Calu3 (cell line): ENCODE measurements at places on chromosomes 12 and 14. TPM values are rescaled to one million over a fixed set of nuclear protein-coding genes. Genes with fewer than 3 reads are reported as not detected.

Gene BDKRB2
- 0.27 and 0.28 TPM in 2 replicates for total RNA-seq

Gene KRT71
- not detected in 2 replicates for total RNA-seq

GRCh38 chr12:132603240-132604150, 6.9 kb downstream of the LRCOL1 start:
- H3K36me3 ChIP-seq = no peaks in the 10 kb centered on the region
- peaks cover 95% of the 10 kb centered on the region for H3K27me3 ChIP-seq
- no peak overlapping the region for H3K27ac ChIP-seq

GRCh38 chr14:55599250-55599879, 19.4 kb downstream of the KTN1 start:
- H3K36me3 ChIP-seq = peaks cover 6% of the 10 kb centered on the region
- H3K27me3 ChIP-seq = no peaks in the 10 kb centered on the region
- H3K27ac ChIP-seq = peak overlapping the region; percentile 39
- DNase-seq = peak; percentile 82
- H3K4me1 ChIP-seq = peaks cover 17% of the 10 kb centered on the region

DNA sequence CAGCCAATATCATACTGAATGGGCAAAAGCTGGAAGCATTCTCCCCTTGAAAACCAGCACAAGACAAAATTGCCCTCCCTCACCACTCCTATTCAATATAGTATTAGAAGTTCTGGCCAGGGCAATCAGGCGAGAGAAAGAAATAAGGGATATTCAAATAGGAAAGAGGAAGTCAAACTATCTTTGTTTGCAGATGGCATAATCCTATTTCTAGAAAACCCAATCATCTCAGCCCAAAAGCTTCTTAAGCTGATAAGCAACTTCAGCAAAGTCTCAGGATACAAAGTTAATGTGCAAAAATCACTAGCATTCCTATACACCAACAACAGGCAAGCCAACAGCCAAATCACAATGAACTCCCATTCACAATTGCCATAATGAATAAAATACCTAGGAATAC, 21.0 kb upstream of the ANP32D start:
- H3K27me3 ChIP-seq = peaks cover 50% of the 10 kb centered on the region
- H3K4me1 ChIP-seq = no peaks in the 10 kb centered on the region
- H3K27ac ChIP-seq = no peak overlapping the region

DNA sequence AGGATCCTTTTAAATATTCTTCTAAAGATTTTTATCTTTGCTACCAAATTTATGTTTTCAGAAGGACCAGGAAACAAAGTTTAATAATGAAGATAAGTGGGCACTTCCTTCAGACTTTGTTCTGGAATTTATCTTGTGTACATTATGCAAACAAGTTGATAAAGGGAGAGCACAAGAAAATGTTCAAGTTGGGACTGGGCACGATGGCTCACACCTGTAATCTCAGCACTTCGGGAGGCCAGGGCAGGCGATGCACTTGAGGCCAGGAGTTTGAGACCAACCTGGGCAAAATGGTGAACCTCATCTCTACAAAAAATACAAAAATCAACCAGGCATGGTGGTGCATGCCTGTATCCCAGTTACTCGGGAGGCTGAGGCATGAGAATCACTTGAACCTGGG, 4.6 kb downstream of the PLBD1 start:
- no peak overlapping the region for H3K4me3 ChIP-seq
- DNase-seq = no peak
- H3K36me3 ChIP-seq = peaks cover 44% of the 10 kb centered on the region
- H3K4me1 ChIP-seq = peaks cover 64% of the 10 kb centered on the region
- H3K27ac ChIP-seq = peak overlapping the region; percentile 75
- H3K27me3 ChIP-seq = no peaks in the 10 kb centered on the region

GRCh38 chr14:77306851-77307496, 13.7 kb downstream of the POMT2 start:
- H3K36me3 ChIP-seq = peaks cover 6% of the 10 kb centered on the region
- no peak for DNase-seq
- H3K27me3 ChIP-seq = no peaks in the 10 kb centered on the region
- H3K27ac ChIP-seq = no peak overlapping the region
- no peak overlapping the region for H3K4me3 ChIP-seq

- peak within 1 kb of the TSS; percentile 62 for H3K27ac ChIP-seq
- H3K4me1 ChIP-seq = peaks cover 29% of the 10 kb centered on the region
- DNase-seq = peak; percentile 32
- H3K36me3 ChIP-seq = peaks cover 43% of the 10 kb centered on the region
- H3K27me3 ChIP-seq = peaks cover 10% of the 10 kb centered on the region
Measured at GRCh38 chr12:53499266-53500141, at the start of gene MAP3K12. Gene MAP3K12 (minus strand): TSS chr12:53499458. CDS start chr12:53487391, 12,067 bp downstream.

DNA sequence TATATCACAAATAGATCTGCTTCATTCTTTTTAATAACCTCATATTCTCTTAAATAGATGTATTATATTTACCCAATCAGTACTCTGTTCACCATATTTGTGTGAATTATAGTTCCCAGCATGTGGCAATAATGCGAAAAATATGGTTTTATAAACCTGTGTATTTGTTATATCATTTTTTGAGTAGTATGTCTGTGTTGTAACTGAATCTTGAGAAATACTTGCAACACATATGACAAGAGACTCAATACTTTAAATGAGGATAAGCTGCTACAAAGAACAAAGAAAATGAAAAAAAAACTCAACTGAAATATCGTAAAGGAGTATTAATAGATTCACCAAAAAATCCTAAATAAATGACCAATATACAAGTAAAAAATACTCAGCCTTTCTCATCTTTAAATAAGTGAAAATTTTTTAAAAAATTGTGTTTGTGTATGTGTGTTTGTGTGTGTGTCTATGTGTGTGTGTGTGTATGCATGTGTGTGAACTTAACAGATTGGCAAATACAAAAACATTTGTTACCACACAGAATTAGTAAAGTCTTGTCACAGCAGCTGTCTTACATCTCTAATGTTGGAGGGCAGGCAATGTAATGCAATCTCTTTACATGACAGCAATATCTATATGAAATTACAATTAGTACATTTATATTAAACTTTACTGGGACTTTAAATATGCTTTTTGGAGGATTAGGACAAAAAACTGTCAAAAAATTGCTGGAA, 441.9 kb upstream of the MGAT4C start:
- DNase-seq = no peak
- H3K4me1 ChIP-seq = no peaks in the 10 kb centered on the region
- no peak overlapping the region for H3K27ac ChIP-seq
- H3K4me3 ChIP-seq = no peak overlapping the region

DNA sequence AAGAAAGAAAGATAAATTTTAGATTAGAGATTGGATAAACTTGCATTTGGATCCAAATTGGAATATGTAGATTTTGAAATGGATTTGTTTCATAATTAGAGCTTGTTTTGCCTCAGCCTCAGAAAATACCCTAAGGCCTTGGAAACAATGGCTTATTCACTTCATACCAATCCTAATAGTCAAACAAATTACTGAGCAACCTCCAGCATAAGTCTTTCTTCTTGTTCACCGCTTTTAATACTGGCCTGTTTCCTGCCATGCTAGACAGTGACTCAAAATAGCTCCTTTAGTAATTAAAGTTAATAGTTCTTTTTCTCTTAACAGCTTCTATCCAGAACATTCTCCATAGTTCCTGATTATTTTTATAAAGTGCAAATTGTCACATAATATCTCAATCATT, 110.9 kb upstream of the DNM1L start:
- H3K27me3 ChIP-seq = no peaks in the 10 kb centered on the region
- peaks cover 20% of the 10 kb centered on the region for H3K36me3 ChIP-seq
- no peak overlapping the region for H3K27ac ChIP-seq
- no peak overlapping the region for H3K4me3 ChIP-seq
- DNase-seq = no peak

GRCh38 chr14:53531156-53531555, 378.0 kb upstream of the DDHD1 start:
- no peak overlapping the region for H3K27ac ChIP-seq
- H3K27me3 ChIP-seq = peaks cover 8% of the 10 kb centered on the region
- H3K4me1 ChIP-seq = no peaks in the 10 kb centered on the region

DNA sequence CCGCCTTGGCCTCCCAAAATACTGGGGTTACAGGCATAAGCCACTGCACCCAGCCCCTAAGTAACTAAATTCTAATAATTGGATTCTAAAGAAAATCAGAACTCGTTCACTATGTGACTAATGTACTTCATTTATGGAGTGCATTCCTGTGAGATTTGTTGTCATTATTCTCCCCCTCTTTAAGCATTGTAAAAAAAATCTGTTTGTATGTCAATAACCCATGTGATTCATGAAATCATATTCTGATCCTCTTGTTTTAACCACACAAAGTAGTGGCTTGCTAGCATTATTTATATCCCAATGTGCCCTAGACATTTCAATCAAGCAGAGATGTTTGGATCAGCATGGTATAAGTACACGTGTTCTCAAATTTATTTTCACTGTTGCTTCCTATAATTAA, 78.2 kb upstream of the OSBPL8 start:
- H3K27me3 ChIP-seq = no peaks in the 10 kb centered on the region
- H3K4me3 ChIP-seq = no peak overlapping the region
- DNase-seq = no peak
- no peak overlapping the region for H3K27ac ChIP-seq
- H3K36me3 ChIP-seq = peaks cover 4% of the 10 kb centered on the region
- peaks cover 12% of the 10 kb centered on the region for H3K4me1 ChIP-seq

GRCh38 chr12:6199531-6200255, 507 bp upstream of the CD9 start:
- H3K4me3 ChIP-seq = peak overlapping the region; percentile 82
- no peaks in the 10 kb centered on the region for H3K27me3 ChIP-seq
- peak; percentile 37 for DNase-seq
- H3K4me1 ChIP-seq = peaks cover 56% of the 10 kb centered on the region
- H3K27ac ChIP-seq = no peak overlapping the region

- H3K4me1 ChIP-seq = no peaks in the 10 kb centered on the region
- H3K27ac ChIP-seq = no peak overlapping the region
- peaks cover 89% of the 10 kb centered on the region for H3K27me3 ChIP-seq
- H3K36me3 ChIP-seq = no peaks in the 10 kb centered on the region
Measured at GRCh38 chr12:13022851-13023271, 21.3 kb upstream of the FAM234B start.
